Left renal pelvis (tissue), 4 donors: ENCODE measurements at places on chromosomes 7 and 10.

DNA sequence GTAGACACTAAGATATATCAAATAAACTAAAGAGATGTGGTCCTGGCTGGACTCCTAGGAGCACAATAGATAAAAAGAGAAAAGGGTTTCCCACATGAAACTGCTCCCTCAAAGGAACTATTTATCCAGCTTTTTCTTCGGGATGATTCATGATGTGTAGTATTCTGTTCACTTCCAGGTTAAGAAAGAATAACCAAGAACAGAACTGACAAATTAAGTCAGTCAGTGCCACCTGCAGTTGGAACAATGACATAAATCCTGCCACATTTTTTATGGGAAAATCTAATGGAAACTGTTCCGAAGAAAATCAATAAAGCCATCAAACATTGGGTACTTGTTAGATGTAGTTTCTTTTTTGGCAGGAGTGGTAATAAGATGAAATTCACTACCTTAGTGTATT is 87.1 kb downstream of the POLR1F start:
- no peak for DNase-seq

DNA sequence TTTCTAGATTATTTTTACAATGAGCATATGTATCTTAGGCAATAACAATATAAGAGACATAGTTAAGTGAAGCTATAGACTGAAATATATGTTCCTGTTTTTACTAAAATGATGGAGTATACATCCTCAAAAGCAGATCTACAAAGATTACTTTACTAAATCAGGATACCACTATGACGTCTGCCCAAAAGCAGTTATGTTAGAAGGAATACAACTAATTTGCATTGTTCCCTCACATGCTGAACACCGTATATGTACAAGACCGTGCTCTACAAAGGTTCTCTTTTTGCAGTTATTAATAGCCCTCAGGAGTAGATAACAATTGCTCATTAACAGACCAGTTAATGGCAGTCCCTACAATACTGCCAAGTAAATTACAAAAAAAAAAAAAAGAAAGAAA is 137.5 kb downstream of the CD36 start:
- DNase-seq: no peak

- no peak for DNase-seq
These were observed 17.8 kb upstream of the IFIT2 start for GRCh38 chr10:89283936-89284475.

- no peak for DNase-seq
These were observed 113.2 kb downstream of the GRID1 start for GRCh38 chr10:86253091-86254072.

GRCh38 chr7:139861803-139862202 is 32.7 kb downstream of the TBXAS1 start:
- DNase-seq: no peak

DNA sequence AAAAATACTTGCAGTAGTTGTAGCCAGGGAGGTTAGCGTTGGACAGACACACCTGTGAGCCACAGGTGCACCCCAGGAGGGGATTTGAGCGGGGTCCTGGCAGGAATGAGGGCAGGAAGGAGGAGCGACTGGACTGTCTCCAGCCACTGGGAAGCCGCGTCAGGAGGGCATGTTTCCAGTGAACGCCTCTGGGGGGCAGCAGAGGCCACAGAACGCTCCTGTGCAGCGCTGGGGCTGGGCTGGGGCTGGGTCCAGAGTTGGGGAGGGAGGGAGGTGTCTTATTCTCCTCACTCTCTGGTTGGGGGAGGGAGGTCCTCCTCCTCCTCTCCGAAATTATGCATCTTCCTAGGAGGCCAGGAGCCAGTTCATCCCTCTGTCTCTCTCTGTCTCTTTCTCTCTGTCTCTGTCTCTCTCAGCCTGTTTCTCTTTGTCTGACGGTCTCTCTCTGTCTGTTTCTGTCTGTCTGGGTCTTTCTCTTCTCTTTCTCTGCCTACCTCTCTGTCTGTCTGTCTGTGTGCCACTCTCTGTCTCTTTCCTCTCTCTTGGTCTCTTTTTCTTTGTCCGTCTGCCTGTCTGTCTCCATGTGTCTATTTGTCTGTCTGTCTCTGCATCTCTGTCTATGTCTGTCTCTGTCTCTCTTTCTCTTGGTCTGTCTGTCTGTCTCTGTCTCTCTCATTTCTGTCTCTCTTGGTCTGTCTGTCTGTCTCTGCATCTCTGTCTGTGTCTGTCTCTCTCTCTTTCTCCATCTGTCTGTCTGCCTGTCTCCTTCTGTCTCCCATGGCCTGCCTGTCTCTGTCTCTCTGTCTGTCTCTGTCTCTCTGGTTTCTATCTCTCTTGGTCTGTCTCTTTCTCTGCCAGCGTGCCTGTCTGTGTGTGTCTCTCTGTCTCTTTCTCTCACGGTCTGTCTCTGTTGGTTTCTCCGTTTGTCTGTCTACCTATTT is 9.9 kb upstream of the PSMG3 start:
- DNase-seq: no peak

GRCh38 chr10:127052001-127052400 is 144.4 kb downstream of the INSYN2A start:
- no peak for DNase-seq

GRCh38 chr7:157276731-157277562 is 59.9 kb upstream of the DNAJB6 start:
- no peak for DNase-seq

- DNase-seq: no peak
These were observed 98.7 kb downstream of the CDK6 start for GRCh38 chr7:92737706-92738105.

- no peak for DNase-seq
These were observed 180.0 kb upstream of the BMPER start for GRCh38 chr7:33725111-33726025.

DNA sequence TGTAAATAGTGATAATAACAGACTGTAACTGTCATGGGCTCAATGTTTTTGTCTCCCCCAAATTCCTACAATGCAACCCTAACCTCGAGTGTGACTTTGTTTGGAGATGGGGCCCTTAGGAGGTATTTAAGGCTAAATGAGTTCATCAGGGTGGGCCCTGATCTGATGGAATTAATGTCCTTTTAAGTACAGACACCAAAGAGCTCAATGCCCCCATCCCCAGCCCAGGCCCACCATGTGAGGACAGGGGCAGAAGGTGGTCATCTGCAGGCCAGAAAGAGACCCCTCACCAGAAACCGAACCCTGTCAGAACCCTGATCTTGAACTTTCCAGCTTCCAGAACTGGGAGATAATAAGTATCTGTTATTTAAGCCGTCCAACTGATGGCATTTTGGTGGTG is 83.2 kb downstream of the PIP4K2A start:
- DNase-seq: no peak

DNA sequence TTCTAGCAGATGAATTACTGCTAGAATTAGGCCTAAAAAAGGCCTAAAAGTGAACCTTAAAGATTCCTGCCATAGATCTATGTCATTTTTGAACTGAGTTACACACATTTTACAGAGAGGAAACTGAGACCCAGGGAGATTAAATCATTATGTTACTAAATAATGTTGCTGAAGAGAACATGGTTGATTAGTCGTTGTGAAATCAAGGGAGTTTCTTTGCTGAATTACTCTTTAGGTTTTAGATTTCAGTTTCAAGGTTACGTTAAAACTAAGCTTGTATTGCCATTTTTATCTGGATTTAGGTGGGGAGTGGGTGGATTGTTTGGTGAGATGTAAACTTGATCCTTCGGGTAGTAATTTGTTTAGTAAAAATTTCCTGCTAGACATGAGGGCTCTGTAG is 21.3 kb downstream of the CDK14 start:
- no peak for DNase-seq

DNA sequence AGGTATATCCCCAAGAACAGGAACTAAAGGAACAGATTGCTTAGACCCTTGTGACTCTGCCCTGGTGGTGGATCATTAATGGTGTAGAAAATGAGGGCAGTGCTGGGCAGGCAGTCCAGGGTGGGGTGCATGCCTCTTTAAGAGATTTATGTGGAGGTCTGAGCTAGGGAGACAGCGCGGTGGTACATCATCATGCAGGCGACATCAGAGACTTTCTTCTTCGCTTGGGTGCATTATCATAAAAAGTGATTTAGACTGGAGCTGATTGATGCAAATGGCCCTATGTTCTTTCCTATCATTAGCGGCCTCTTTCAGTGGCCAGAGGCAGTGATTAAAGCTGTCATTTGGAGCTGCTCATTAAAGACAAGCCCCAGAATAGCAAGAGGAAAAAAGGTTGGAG is 519.1 kb upstream of the GALNT17 start:
- DNase-seq: no peak

GRCh38 chr7:47191876-47192291 is 390.0 kb downstream of the TNS3 start:
- no peak for DNase-seq

DNA sequence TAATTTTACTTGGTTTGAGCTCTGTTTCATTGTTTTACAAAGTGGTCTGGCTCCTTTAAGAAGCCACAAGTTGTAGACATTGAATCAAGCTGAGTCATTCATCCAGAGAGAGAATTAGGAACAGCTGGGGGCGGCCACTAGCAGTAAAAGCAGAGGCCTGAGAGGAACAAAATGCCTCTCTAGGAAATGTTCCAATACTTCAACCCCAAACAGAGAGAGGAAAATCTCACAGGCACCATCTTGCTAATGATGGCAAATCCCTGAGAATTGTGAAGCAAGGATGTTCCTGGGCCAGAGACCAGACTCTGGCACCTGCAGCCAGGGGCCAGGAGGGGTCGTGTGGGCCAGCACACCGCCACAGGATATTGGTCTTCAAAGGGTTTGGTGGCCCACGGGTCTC is 26.5 kb upstream of the TRIL start:
- no peak for DNase-seq
